ENCODE measurements at places on chromosomes 16 and 17.

GRCh38 chr17:13917634-13918033 is 151.7 kb upstream of the COX10 start:
- no peak for DNase-seq

DNA sequence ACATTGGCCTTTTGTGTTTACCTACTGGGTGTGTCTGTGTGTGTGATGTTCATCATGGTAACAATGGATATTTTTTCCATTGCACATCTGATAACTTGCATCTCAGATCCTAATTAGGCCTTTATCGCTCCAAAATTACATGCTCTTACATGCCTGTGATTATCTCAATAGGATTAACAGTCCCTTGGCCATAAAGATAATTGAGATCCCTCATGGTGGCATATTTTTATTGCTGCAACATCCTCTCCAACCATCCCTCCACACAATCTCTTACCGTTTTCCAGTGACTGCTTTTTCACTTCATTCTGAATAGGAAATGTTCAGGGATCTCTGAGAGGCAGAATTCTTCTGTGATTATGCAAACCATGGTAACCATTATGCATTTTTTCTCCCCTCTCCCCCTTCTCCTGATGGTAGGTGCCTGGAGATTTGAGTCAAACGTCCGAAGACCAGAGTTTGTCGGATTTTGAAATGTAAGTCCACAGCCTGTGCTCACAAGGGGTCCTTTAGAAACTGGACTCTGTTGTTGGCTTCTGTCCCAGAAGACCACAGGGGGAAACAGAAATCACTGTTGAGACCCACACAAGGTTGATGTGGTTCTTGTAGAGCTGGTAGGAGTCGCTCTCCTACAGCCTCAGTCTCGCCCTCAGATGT is 405.5 kb downstream of the CPPED1 start:
- DNase-seq, result no peak

- no peak for DNase-seq
Observed at GRCh38 chr16:23960081-23960885, 124.5 kb downstream of the PRKCB start.

GRCh38 chr16:46918400-46918799 is 34.2 kb downstream of the GPT2 start:
- DNase-seq, result no peak

DNA sequence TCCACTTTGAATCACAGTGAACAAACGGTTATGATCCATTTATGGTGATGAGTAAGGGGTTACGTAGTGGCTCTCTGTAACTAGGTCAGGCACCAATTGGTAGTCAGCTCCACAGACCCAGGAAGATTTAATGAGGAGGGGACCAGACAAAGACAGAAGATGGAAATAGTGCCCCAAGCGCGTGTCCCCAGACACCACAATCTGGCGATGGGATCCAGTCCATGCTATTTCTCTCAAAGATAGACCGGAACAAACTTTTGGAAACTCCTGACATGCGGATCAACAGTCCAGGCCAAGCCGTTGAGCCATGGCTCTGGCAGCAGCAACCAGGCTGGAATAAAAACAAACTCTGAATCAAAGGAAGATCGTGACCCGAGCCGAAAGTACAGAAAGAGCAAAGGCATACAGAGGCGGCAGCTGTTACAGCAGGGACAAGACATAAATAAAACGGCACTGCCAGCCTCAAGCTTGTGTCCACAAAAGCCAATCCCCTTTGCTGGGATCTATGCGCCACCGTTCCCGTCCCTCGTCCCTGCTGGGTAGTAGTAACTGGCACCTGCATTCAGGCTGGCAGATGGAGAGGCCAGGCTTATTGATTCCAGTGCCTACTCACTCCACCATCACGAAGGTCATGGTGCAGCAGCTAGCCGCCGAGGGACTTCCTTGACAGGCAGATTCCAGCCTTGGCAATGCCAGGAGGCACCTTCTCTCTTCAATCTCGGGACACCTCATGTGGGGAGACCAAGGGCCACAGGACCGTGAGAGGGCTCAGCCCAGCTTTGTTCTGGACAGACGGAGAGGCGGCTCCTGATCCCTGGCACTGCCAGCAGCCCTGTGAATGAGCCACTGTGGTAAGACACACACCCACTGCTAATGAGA is 50.2 kb downstream of the CDH11 start:
- DNase-seq, result no peak

GRCh38 chr17:2239882-2240430 is 63.6 kb downstream of the SMG6 start:
- no peak for DNase-seq

DNA sequence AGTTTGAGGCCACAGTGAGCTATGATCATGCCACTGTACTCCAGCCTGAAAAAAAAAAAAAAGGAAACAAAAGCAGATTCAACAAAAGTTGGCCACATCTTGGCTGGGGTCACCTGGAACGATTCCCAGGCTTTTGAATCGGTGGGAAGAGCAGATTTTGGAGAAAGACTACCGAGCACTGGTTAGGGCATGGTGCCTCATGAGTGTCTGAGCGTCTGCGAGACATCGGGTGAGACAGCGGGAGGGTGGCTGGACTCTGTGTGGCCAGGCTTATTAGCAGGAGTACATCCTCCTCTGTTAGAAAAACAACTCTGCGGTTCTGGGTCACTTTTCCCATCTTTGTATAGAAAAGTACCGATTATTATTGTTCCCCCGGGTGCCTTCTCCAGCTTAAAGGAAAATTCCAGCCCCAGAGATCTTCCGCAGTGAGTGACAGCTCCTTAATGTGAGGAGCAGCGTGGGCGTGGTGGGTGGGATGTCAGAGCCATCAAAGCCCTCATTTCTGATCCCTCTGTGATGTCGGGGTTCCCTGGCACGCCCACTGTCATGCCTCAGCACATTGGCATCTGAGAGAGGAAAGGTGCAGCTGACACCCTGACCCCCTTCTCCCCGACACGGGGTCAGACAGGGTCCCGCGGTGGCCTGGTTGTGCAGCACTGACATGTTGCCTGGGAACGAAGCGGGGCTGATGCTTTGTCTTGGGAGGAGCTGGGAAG is 6.9 kb downstream of the RGS9 start:
- DNase-seq, result no peak

DNA sequence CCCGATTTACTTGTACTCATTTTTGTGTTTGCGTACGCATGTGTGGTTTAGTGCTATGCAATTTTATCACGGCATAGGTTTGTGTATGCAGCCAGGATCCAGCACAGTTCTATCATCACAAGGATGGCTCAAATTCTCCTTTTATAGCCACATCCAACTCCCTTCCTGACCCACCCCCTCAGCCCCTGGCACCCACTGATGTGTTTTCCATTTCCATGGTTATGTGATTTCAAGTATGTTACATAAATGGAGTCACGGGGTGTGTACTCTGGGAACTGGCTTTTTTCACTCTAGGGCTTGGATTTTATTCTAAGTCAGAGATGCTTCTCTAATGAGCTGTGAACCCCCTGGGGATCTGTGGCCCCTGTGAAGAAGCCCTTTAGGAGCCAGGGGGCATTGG is 16.8 kb downstream of the IL4R start:
- DNase-seq, result no peak

- DNase-seq, result no peak
Observed at GRCh38 chr16:8945626-8946296, 17.9 kb downstream of the USP7 start.

GRCh38 chr17:81916234-81917001 is 1.6 kb downstream of the SIRT7 start:
- DNase-seq, result no peak

- DNase-seq, result no peak
Observed at GRCh38 chr16:23343643-23344612, 41.8 kb downstream of the SCNN1B start.

GRCh38 chr17:47882247-47882646 is 13.8 kb upstream of the SP2 start:
- no peak for DNase-seq

DNA sequence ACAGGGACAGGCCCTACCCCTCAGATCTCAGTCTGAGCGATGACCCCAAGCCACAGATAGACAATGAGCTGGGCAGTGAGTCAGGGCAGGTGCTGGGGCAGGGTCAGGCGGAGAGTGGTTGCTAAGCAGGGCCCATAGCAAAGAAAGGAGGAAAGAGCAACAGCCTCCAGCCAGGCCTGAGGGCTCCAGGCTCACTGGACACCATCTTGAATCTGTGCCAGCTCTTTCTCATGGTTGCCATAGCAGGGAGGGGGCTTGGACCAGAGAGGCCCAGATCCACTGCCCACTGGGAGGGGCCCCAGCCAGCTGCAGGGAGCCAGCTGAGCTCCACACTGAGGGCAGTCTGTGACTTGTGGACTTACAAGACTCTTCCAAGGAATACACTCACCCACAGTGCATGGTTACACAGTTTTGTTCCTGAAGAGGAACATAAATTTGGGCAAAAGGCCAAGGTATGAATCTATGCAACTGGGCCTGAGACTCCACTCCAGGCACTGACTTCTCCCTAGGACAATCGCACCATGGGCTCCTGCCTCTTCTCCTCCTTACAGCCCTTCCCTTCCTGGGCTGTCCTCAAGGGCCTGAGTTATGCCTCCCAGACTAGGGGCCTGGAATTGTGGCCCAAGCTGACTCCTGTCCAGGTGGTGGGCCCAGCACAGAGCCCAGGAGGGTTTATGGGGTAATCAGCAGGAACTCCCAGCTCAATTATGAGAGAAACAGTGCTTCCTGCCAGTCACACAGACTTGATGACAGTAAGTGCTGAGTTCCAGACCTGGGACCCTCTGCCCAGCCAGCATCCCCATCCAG is 59.9 kb downstream of the BEAN1 start:
- no peak for DNase-seq

DNA sequence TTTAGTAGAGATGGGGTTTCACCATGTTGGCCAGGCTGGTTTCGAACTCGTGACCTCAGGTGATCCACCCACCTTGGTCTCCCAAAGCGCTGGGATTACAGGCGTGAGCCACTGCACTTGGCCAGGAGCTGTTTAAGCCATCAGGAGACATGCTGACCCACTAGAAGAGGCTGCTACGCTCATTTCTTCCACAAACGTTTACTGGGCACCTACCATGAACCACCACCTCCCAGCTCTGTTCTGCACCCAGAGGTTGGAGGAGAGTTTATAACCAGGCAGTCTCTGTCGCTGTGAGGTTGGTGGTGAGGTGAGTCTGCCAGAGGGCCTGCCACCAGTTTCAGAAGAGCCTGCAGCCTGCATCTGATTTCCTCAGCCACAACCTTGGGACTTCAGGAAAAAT is 51.8 kb downstream of the SF3B3 start:
- no peak for DNase-seq

GRCh38 chr16:608019-608418 is 18.2 kb downstream of the RAB40C start:
- DNase-seq, result no peak

DNA sequence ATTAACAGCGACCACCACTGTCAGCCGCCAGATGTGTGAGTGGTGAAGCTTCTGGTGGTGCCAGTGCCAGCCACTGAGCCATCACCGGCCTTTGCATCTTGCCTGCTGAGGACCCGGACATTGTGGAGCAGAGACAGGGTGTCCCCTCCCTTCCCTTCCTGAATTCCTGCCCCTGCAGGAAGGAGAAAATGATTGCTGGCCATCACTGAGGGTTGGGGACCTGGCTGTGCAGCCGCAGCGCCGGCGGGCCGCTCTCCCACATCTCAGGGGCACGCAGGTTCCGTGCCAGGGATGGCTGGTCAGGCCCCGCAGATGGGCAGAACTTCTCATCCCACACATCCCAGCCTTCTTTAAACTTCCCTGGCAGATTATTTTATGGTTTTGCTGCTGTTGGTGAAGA is 56.5 kb downstream of the RPTOR start:
- DNase-seq, result no peak

- DNase-seq, result no peak
Observed at GRCh38 chr17:40922239-40922638, 15.2 kb downstream of the KRT23 start.

DNA sequence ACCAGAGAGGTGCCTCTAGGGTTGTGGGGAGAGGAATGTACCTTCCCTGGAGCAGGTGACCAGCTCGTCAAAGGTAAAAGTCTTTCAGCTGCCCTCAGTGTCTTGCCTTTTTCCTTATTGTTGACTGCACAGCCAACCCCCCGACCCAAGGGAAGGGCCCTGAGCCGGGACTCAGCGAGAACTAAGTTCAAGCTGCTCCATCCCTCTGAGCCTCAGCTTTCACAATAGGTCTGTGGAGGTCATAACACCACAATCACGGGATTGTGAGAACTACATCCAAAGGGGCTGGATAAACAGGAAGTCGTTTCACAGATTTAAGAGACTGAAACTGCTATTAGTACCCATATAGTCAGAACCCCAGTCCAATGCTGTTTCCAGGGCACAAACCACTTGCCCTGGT is 2.6 kb upstream of the KRT36 start:
- DNase-seq, result no peak

- no peak for DNase-seq
Observed at GRCh38 chr16:19802612-19803011, 82.0 kb downstream of the GPRC5B start.

DNA sequence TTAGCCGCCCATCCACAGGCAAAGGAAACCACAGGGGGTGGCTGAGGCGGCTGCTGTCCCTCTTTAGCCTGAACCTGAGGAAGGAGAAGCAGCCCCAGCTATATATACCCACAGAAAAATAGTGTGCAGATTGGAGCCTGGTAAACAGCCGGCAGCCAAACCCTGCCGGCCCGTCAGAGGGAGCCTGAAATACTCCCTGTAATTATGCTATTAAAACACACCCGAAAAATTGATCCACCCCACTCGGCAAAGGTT is 6.8 kb downstream of the PIEZO1 start:
- DNase-seq, result no peak

DNA sequence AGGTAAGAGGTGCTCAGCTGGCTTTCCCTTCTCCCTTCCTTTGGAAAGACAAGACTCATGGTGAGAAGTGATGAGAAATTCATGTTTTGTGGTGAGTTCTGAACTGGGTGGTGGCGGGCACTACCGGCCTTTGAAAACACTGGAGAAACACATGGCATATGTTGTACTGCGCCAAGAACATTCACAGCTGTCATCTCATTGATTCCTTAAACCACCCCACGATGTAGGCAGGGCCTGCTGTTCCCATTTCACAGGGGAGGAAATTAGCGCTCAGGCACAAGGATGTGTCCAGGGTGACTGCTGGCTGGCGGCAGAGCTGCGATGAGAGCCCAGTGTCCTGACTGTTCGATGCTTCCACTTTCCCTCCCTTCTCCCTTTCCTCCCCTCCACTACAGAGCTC is 1.6 kb upstream of the DOC2B start:
- no peak for DNase-seq

- no peak for DNase-seq
Observed at GRCh38 chr16:4306470-4307214, 9.2 kb upstream of the GLIS2 start.

DNA sequence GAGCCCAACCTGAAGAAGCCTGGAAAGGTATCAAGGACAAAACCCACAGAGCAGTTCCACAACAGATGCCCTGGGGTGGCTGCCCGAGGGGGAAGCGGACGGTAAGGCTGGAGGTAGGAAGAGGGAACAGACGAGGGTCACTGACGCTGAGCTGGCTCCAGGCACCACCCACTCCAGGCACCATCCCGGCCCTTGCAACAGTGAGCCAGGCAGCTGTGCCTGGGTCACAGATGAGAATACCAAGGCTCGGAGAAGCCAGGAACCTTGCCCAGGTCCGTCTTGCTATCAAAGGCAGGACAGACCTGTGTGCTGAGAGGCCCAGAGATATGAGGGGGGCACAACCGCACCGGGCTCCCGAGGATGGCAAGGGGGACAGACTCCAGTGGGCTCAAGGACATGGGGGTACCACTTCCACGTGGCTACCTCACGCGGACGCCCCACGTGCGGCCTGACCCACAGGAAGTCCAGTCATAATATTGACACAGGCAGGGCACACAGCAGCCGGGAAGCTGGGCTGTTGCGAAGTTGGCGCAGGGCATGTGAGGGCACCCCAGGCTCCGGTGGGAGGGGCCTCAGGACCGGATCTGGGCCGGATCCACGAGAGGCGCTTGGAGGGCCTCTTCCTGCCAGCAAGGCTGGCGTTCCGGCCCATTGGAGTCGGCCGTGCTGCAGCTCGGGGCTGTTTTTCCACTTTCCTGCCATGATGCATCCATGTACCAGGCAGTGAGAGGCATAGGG is 29.9 kb downstream of the PEMT start:
- no peak for DNase-seq

Data from HS-27A (cell line).